KBM-7 (cell line): ENCODE measurements at places on chromosomes 2 and 18.

- DNase-seq = no peak
Observed at GRCh38 chr18:61583548-61583947, 250.3 kb downstream of the CDH20 start.

DNA sequence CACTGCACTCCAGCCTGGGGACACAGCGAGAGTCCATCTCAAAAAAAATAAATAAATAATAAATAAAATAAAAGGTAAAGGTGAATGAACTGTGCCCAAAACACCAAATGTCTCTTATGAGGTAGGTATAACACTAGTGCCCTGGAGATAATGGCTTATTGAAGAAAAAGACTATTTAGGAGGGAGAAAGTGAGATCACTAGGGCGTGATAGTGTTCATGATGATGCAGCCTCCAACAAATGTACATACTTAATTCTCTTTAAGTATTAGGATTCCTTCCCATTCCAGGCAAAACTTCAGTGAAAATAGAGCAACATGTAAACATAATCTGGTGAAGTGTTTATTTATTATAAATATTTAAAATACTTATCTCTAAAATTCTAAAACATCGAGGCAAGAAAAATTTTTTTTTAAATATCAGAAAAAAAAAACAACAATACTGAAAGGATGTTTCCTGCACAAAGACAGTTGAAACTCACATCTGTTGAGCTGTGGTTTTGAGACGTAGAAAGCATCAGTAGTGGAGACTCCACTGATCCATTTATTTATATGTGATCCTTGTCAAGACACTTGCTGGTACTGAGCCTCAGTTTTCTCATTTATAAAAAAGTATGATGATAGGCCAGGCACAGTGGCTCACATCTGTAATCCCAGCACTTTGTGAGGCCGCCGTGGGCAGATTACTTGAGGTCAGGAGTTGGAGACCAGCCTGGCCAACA is 183.3 kb downstream of the LRP1B start:
- DNase-seq = no peak

- DNase-seq = no peak
Observed at GRCh38 chr2:29517413-29517812, 402.2 kb downstream of the CLIP4 start.

- DNase-seq = no peak
Observed at GRCh38 chr2:21773168-21773567, 649.4 kb downstream of the TDRD15 start.

DNA sequence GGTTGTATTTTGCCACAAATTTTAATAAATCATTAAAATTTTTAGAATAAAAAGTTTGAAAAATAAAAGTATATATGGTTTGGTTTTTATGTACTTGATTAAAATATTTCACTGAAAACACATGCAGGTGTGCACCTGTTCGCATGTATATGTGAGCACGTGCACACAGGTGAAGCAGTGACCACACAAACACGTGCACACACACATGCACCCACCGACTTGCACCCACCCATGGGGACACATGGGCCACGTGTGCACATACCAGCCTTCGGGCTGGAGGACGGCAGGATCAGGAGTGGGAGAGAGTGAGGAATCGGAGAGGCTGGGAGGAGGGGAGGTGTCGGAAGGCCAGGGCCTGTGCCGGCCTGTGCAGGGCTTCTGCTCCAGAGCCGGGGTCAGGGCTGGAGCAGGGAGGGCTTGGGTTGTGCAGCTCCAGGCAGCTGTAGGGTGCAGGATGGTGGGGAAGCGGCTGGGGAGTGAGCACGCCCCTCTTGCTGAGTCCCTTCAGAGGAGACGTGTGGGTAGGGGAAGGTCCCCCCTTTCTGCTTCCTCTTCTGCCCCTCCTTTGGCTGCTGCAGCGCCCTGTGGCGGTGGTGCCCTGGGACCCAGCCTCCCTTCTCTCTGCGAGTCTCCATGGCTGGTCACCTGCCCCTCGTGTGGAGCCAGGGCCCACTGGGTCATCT is 106.9 kb upstream of the HDAC4 start:
- DNase-seq = no peak

GRCh38 chr2:241519669-241520068 is 11.3 kb upstream of the STK25 start:
- DNase-seq = no peak

GRCh38 chr2:31580321-31581117 is at the start of gene SRD5A2:
TSS of gene SRD5A2 (minus strand) at chr2:31580938. CDS start at chr2:31580900, 38 bp downstream.
- no peak for DNase-seq

DNA sequence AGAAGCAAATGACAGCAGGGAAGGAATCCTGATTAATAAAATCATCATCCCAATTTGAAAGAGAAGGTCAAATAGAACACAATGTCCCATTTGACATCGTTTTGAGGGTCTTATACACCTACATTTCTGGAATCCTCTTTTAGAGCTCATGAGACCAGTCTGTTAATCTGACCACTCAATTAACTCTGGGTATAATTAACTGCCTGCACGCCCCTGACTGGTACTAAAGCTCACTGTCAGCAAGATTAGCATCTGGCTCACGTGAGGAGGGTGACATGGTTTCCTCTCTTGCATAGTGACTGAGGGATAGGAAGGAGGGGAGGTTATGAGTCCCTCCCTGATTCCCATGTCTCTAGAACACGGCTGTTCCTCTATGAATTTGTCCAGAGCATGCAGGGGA is 124.3 kb downstream of the ICOS start:
- no peak for DNase-seq

GRCh38 chr18:55064760-55065159 is 105.5 kb upstream of the CCDC68 start:
- DNase-seq = no peak

DNA sequence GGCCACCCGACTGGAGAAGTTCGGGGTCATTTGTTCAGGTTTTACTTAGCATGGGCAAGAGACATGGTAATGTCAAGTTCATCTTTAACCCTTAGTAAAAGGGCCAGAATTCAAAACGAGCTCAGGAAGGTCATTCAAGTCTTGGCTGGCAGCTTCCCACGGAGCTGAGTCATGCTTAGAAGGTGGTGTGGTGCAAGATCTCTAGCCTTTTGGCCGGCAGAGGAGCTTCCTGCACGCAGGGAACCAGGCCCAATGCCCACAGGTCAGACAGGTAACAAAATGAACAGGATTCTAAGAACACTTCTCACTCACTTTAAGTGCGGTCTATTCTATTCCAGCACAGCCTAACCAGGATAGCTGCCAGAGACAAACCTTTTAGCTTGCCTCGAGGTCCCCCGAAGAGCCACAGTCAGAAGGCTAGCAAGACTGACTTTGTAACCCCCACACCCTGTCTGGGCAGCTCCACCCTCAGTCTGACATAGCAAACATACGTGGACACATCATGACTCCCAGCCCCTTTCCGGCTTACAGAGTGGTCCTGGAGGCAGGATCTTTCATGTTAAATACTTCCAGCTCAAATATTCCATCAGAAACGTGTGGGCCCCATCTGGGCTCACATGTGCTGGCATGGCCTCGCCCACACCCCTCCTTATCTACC is 292.7 kb downstream of the BCL11A start:
- DNase-seq = no peak

DNA sequence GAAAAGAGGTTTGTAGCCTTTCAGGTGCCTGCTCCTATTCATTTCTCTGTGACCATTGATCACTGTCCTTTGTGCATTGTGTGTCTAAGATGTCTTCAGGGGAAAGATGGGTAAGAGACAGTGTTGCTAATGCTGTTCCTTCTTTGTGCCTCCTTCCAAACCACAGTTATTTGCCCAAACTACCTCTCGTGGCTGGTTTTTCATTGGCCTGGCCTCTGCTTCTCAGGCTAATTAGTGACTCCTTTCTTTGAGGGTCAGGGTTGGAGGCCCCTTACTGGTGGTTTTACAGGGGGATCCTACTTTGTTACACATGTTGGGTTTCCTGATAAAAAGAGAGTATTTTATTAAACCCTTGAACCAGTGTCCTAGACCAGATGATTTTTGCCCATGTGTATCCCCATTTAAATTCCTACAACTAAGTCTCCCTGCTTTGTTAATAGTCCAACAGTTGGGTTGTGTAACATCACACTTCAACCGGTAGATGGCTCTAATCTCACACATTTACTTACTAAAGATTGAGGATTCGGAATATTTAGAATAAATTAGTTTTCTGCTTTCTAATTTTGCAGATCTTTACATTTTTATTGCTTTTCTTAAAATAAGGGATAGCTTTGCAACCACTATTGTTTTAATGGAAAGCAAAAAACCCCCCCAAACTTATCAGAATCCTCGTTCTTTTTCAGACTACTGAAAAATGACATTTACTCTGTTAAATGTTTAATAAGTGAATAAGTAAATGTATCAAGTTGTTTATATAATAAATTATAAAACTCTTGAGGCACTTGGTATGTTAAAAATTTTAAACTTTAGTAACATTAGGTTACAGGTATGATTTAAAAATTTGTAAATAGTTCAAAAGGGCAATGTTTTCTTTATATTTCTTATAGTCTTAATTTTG is 2.4 kb downstream of the MARS2 start:
- peak; percentile 67 for DNase-seq

DNA sequence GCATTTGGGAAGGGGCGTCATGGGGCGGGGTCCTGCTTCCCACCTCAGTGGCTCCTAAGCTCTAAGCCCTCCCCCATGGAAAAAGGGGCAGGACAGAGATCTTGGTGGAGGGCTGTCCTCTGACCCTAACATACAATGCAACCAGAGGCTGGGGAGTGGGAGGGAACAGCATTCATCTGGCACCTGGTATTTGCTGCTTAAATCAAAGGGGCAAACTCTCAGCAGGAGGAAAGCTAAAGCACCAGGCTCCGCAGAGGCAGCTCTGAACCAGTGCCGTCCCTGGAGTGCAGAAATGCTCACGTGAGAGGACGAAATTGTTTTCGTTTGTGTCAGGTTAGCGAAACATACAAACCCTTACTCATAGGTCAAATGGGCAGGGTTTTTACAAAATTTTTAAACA is 92.7 kb upstream of the PXDN start:
- no peak for DNase-seq

- DNase-seq = no peak
Observed at GRCh38 chr2:220583725-220584124, 956.3 kb downstream of the SLC4A3 start.

GRCh38 chr18:2847317-2848246 is 776 bp downstream of the EMILIN2 start:
- peak; percentile 21 for DNase-seq

DNA sequence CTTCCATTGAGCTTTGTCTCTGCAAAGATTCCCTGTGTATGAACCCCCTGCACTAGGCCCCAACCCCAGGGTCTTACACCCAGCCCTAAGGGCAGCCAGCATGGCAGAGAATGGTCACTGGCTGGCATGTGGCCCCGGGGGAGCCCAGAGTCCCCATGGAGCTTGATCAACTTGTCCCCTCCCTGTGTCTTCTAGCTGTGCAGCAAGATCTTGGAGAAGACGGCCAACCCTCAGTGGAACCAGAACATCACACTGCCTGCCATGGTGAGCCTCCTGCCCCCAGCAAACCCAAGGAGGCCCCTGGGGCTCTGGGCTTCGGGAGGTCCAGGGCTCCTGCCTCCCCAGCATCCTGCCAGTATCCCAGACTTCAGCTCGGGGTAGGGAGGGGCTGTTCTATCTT is 81.5 kb downstream of the DYSF start:
- DNase-seq = no peak

DNA sequence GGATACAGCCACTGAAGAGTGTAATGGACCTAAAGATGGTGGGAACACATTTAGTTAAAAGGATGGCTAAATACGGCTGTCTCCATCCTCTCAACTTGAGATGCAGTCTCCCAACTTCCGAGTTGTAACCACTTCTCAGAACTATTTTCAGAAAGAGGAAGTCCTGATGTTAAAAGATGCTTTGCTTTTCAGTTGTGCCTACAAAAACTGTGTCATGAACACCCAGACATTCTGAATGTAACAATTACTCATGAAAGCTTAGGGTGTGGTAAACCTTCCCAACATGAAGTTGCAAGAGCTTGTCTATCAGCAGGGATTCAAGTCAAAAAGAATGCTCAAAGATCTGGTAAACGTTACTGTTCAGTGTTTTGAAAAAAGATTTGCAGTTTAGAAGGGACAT is 147.9 kb downstream of the DOCK10 start:
- peak; percentile 47 for DNase-seq

GRCh38 chr2:238901461-238902057 is 53.7 kb downstream of the TWIST2 start:
- no peak for DNase-seq

- peak; percentile 55 for DNase-seq
Observed at GRCh38 chr2:70901227-70902066, 34.3 kb upstream of the ATP6V1B1 start.

- DNase-seq = peak; percentile 14
Observed at GRCh38 chr18:35464831-35465279, 32.9 kb downstream of the INO80C start.

GRCh38 chr18:13605477-13605876 is 120.9 kb downstream of the FAM210A start:
- DNase-seq = no peak

DNA sequence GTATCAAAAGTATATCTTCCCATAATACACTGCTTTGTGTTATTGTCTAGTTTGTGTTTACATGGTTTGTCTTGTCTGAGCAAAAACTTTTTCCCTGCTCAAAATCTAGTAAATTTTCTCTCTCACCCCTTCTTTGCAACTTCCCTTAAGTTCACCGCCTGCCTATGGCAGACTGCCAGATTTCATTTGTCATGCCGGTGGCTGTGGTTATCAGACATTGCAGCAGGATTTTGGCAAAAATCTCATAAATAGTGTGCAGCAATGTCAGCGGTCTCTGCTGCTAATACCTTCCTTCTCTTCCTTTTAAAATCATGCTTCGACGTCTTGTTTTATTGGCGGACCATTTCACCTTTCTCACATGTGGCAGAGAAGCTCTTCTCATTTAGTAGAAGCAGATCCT is 45.6 kb upstream of the TMEM178A start:
- peak; percentile 91 for DNase-seq

DNA sequence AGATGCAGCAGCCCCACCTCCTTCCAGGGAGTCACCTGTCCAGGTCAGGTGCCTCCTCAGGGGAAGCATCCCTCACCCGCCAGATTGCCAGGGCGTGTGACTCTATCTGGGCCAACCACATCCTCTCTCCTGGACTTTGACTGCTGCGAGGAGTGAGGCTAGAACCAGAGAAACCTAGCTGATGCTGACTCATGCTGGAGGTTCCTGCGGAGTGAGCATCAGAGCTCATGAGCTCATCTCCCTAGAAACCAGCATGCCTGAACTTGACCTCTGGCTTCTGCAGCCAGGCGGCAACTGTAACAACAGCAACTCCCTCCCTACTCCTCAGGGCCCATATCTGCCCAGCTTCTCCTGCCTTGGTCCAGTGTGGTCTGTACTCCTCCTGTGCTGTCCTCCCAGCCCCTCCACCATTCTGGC is 28.3 kb upstream of the NT5DC4 start:
- peak; percentile 93 for DNase-seq

- no peak for DNase-seq
Observed at GRCh38 chr18:36327352-36328316, 30.1 kb downstream of the FHOD3 start.
